ENCODE measurements at places on chromosomes 1 and 21.
A peak's percentile ranks its signal among the peaks of the same experiment; 100 is the strongest.

GRCh38 chr1:236024641-236025040 lies 40.2 kb downstream of the NID1 start:
- no peak for DNase-seq

- peak; percentile 83 for DNase-seq
Measured at GRCh38 chr21:16419188-16419921, 689.6 kb downstream of the USP25 start.

DNA sequence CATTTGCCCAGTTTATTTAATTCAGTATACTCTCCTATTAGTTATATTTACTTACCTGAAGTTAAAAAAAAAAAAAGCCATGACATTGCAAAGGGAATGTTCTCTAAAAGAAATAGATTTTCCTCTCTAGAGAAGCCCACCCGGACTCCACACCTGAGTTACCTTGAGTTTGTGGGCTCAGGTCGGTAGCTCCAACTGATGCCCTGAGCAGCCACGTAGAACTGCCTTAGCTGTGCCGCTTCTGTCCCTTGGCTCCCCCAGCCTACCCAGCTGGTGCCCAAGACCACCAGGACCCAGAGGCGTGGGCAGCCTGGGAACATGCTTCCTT lies 250 bp downstream of the F5 start:
- DNase-seq: no peak

DNA sequence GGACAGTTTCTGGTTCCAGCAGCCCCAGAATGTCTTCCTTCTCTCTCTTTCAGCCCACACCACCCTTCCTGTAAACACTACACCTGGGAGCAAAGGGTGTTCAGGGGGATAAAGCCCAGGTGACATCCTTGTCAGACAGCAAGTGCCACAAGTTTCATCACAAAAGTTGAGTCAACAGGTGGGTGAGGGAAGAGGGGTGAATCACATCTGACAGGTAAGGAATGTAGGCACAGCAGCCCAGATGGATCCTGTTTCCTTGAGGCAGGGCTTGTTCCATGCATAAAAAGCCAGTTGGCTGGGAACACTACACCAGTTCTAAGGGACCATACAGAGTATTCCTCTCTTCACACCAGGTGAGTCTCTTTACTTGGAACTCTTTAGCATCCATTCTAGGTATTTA lies at the start of gene SPRR1B:
TSS of gene SPRR1B (plus strand) at position 309 of the 400 bp plus-strand sequence. CDS start 1,143 bp downstream, outside the sequence.
- DNase-seq: no peak

DNA sequence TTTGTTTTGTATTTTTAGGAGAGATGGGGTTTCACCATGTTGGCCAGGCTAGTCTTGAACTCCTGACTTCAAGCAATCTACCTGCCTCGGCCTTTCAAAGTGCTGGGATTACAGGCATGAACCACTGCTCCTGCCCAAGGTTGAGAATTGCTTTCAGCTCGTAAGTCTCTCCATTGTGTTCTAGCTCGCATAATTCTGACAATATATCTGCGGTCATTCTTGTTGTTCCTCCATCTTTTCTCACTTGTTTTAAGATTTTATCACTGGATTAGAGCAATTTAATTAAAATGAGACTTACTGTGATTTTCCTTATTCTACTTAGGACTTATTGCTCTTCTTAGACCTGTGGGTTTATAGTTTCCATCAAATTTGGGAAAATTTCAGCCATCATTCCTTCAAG lies 102.9 kb downstream of the AHCTF1 start:
- DNase-seq: peak; percentile 9

GRCh38 chr21:33981391-33982101 lies 65.9 kb upstream of the ATP5PO start:
- peak; percentile 76 for DNase-seq

DNA sequence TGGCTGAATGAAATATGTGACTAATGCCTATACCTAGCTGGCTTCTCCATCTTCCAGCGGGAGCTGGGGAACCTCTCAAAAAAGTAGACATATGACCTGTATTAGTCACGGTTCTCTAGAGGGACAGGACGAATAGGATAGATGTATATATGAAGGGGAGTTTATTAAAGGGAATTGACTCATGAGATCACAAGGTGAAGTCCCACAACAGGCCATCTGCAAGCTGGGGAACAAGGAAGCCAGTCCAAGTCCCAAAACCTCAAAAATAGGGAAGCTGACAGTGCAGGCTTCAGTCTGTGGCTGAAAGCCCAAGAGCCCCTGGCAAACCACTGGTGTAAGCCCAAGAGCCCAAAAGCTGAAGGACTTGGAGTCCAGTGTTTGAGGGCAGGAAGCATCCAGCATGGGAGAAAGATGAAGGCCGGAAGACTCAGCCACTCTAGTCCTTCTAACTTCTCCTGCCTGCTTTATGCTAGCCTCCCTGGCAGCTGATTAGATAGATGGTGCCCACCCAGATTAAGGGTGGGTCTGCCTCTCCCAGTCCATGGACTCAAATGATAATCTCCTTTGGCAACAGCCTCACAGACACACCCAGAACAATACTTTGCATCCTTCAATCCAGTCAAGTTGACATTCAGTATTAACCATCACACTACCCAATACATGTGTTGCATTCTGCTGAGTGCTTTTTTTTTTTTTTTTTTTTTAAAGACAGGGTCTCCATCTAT lies 19.6 kb downstream of the OLIG1 start:
- no peak for DNase-seq

GRCh38 chr1:216111842-216112241 lies 311.4 kb downstream of the USH2A start:
- DNase-seq: peak; percentile 1

DNA sequence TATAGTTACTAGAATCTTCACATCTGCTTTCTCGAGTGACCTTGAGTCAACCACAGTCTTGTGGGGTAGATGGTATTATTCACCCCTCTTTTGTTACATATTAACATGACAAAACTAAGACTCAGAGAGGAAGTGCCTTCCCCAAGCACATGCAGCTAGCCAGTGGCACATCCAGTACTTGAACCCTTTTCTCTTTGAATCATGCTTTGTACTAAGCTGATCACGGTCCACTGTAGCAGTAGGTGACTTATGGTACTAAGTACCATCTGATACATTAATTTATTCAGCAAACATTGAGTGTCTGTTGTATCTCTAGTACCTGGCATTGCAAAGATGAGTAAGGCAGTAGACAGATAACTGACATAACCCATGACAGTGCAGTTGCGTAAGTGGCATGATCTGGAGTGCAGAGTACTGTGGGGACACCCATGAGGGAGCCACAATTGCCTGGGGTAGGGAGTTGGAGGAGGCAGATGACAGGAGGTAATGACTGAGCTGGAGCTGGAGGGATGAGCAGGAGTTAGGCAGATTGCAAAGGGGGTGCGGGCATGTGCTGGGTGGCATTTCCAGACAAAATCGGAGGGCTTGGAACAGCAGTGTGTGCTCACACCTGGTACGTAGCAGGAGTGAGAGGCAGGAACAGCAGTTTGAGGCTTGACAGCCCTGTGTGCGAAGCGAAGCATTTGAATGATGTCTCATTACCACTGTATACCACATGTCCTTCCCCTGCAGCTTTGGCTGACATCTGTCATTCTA lies 29.8 kb downstream of the UCK2 start:
- DNase-seq: peak; percentile 65

- peak; percentile 6 for DNase-seq
Measured at GRCh38 chr1:236393681-236394481, at the start of gene EDARADD. Gene EDARADD, plus strand, starts transcription at chr1:236394286. Its CDS starts 159 bp downstream, at chr1:236394445.

GRCh38 chr1:178542554-178543289 lies 29.8 kb downstream of the TEX35 start:
- peak; percentile 95 for DNase-seq

DNA sequence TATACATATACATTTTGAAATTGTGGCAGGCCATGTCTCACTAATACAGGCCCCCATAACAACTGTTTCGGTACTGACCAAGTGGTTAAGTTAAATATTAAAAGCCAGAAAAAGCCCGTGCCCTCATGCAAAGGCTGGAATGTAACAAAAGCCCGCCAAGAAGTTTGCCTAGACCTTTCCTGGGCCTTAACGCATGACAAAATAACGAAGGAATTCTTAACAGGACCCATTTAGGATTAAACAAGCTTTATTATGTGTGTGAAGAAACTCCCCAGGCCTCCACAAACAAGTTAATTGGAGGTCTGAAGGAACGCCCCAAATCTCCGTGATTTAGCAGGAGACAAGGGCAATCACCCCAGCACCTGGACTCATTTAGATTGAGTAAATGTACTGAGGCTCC lies 42.4 kb downstream of the TNFSF4 start:
- no peak for DNase-seq

Measured in cardiac fibroblast (primary cell).